Lower lobe of right lung (tissue), 2 donors: ENCODE measurements at places on chromosomes 13 and 19.

GRCh38 chr13:112442483-112443090, 66.4 kb downstream of the SPACA7 start:
- DNase-seq, result no peak

DNA sequence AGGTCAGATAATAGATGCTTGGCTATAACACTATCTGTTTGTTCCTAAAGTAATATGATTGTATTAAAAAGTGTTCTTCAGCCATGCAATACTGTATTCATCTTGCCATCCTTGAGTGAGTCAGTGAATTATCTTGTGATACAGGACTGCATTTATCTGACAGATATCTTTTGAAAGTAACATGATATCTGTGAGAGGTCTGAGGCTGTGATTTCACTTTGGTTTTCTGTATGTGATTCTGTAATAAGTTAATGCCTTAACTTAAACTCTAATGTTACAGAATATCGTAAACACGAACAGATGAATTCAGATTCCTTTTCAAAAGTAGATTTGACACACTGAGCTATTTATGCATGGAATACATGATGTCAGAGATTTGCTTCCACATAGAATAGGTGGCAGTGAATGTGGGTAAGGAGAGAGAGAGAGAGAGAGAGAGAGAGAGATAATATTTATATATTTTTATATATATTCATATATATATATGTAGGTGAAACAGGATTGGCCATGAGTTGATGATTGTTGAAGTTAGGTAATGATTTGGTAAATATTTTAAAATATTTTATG, 97.9 kb upstream of the RNF113B start:
- no peak for DNase-seq

GRCh38 chr19:536031-536880, 4.7 kb downstream of the CDC34 start:
- no peak for DNase-seq

GRCh38 chr19:55348317-55349034, 6.0 kb downstream of the COX6B2 start:
- peak; percentile 60 for DNase-seq

DNA sequence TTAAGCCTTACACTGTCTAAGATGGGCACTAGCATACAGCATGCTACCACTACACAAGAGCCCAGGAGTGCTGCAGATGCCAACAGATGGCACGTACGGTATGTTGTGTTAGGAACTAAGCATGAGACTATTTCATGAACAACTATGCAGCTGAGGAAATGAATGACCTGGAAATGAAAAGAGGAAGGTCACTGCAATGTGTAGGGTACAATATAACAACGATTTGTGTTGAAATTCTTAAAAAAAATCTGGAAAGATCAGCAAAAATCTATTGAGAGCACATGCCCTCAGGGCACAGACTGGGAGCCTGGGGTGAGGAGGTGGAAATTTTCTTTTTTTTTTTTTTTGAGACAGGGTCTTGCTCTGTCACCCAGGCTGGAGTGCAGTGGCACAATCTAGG, 14.4 kb downstream of the HAUS8 start:
- no peak for DNase-seq

- DNase-seq, result no peak
Observed at GRCh38 chr13:43805681-43806128, 18.9 kb upstream of the ENOX1 start.

- DNase-seq, result no peak
Observed at GRCh38 chr13:38733146-38733545, 46.3 kb downstream of the FREM2 start.

- no peak for DNase-seq
Observed at GRCh38 chr13:60431108-60431700, 34.2 kb downstream of the TDRD3 start.

- no peak for DNase-seq
Observed at GRCh38 chr19:50402544-50403301, 16.0 kb upstream of the SPIB start.

- DNase-seq, result no peak
Observed at GRCh38 chr19:57010541-57010940, 109.2 kb upstream of the USP29 start.

- peak; percentile 20 for DNase-seq
Observed at GRCh38 chr13:113968463-113969310, 5.2 kb downstream of the C13orf46 start.

- DNase-seq, result no peak
Observed at GRCh38 chr13:28505543-28506135, 10.7 kb upstream of the FLT1 start.
